ENCODE measurements at places on chromosomes 6 and 20.

DNA sequence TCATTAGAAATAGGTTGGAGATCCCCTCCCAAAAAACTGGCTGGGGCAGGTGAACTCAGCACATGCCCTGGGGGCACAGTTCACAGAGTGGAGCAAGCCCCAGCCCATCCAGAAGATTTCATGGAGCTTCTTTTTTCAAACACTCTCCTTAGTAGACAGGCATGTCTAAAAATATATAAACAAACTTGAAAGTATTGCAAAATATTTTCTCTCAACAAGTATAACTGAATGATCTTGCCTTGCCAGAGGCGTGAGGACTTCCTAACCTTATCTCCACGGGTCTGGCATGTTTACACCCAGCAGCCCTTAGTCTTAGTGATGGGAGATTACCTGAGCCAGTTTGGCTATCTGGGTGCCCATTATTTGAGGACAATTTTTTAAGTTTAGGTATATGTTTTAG, 107.1 kb downstream of the QRSL1 start:
- DNase-seq = no peak

- no peak for DNase-seq
Observed at GRCh38 chr20:62370807-62371587, 3.9 kb upstream of the LAMA5 start.

- no peak for DNase-seq
Observed at GRCh38 chr20:4070323-4071177, 55.2 kb upstream of the RNF24 start.

GRCh38 chr6:56520218-56520617, 122.5 kb downstream of the DST start:
- no peak for DNase-seq

GRCh38 chr6:34339432-34339831, 53.0 kb downstream of the NUDT3 start:
- DNase-seq = no peak

GRCh38 chr6:107353773-107354382, 105.5 kb downstream of the PDSS2 start:
- DNase-seq = no peak

- no peak for DNase-seq
Observed at GRCh38 chr20:19564261-19564660, 193.8 kb upstream of the RIN2 start.

DNA sequence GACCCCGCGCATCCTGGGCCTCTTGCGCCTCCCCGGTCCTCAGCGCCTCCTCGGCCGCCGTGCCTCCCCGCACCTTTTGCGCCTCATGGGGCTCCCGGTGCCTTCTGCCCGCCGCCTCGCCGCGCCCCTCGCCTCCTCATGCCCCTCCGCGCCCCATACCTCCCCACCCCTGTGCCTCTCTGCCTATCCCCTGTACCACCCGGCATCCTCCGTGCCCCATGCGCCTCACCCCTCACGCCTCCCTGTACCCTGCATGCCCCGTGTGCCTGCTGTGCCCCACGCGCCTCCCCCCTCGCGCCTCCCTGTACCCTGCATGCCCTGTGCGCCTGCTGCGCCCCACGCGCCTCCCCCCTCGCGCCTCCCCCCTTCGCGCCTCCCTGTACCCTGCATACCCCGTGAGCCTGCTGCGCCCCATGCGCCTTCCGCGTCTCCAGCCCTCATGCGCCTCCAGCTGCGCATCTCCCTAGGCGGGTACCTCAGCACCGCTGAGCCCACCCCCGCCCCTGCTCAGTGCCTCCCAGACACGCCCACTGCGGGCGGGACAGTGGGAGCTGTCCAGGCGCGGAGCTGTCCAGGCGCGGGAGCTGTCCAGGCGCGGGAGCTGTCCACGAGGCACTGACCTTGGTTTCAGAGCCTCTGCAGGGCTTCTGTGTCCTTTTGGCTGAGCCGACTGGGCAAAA, 37.1 kb downstream of the IGF2R start:
- peak; percentile 33 for DNase-seq

DNA sequence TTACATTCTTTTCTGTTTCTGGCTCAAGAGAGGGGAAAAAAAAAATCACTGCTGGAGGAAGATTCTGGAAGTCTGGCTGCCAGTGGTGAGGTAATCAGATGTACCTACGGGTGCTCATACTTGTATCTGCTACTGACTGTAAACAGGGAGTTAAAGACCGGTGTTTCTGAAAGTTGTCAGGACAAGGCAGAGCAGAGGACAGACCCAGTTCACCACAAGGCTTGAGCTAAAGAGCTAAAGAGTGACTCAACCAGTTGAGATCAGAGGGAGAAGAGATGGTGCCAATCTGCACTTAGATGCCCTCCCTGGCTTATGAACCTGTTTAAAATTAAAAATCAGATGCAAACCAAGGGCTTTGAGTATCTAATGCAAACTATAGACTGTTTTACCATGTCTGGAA, 55.4 kb downstream of the CEP162 start:
- DNase-seq = no peak

DNA sequence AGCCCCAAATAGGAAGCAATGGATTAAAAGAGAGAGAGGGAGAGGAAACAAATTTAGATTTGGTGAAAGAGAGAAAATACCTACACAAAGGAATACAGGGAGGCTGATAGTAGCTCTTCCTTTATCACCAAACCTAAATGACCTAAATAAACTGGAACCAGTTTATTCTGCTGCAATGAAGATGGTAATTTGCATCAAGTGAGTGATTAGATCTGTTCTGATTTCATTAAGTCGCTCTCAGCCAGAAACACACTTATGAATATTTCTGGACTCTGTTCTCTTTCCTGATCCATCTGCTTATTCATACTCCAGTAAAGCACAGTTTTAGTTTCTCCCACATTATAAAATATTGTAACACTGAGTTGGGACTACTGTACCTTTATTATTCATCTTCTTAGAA, 83.4 kb upstream of the BMP5 start:
- no peak for DNase-seq

GRCh38 chr6:85169189-85169588, 280.7 kb upstream of the NT5E start:
- no peak for DNase-seq

- peak; percentile 15 for DNase-seq
Observed at GRCh38 chr6:39452306-39453145, 130.0 kb upstream of the KCNK16 start.

DNA sequence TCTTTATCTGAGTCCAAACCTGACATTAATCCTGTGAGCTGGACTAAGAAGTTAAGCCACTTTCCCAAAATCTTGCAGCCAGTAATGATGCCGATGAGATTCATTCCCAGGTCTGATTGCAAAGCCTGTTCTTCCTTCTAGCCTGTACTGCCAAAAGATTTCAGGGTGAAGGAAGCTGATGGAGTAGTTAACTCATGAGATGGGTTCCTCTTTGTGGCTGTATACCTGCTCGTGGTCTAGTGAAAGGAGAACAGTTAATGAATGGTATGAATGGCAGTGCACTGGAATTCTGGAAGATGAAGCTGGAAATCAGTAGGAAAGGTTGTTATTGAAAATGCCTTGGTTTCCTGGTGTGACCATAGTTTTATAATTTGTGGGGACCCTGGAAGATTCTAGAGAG, 112.0 kb downstream of the FYN start:
- DNase-seq = no peak

DNA sequence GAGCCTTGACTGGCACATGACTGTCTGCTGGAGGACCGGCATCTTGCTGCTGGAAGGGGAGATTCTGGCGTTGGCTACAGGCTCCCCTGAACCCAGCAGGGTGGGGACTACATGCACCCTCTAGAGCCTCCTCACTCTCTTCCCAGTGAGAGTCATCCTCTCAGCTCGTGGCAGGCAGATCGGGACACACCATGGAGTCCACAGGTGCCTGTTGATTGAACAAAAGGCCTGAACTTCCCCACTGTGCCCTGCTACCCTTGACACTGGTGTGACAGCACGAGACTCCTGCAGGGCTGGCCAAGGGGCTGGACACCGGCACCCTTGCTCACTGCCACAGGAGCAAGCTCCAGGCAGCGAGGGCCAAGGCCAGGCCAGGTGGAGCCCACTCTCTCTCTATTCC, 8.2 kb downstream of the FRMD1 start:
- DNase-seq = no peak

GRCh38 chr20:44896583-44896982, 11.1 kb downstream of the YWHAB start:
- DNase-seq = peak; percentile 33

- DNase-seq = no peak
Observed at GRCh38 chr6:20866935-20867703, 332.9 kb downstream of the CDKAL1 start.

GRCh38 chr6:154458565-154459470, 51.7 kb downstream of the CNKSR3 start:
- no peak for DNase-seq

- no peak for DNase-seq
Observed at GRCh38 chr20:62742979-62743776, 34.5 kb downstream of the NTSR1 start.

DNA sequence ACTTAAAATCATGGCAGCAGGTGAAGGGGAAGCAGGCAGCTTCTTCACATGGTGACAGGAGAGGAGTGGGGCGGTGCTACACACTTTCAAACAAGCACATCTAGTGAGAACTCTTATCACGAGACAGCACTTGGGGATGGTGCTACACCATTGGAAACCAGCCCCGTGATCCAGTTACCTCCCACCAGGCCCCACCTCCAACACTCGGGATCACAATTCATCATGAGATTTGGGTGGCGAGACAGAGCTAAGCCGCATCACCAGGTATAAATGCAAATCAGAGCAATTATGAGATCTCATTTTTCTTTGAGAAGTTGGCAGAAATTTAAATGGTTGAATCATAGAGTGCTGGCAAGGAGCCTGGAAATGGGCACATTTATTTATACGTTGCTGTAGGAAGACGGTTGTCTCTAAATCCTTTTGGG, 31.4 kb downstream of the IGF2R start:
- peak; percentile 31 for DNase-seq

DNA sequence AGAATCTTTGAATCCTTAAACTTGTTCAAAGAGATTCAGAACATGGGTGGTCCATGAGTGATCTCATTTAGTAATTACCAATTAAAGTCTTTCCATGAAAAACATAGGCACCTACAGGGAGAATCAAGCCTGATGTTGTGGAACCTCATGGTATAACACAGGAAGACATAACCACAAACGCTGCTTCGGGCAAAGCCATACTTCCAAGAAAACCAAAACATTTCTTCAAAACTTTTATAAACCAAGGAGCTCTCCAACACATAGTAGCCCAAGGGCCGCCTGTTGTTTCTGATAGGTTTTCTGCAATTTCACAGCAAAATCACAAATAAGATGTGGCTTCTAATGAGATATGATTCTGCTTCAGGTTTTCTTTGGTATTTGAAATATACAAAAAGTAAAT, 2.5 kb downstream of the CHD6 start:
- DNase-seq = no peak

DNA sequence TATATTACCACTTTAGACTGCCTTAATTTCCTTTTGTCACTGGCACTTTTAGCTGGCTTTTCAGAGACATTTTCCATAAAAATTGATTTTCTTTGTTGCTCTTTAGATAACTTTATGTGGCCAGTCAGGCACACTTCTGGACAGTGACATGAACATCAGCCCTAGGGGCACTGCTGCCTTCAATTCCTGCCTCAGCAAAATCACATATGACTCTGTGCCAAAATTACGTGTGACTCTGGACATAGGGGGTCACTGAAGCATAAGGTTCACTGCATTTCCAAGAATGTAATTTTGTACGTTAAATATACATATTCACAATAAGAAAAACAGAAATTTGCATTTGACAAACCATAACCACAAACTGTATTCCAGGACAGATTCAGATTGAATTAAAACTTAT, 66.5 kb downstream of the ESF1 start:
- no peak for DNase-seq

DNA sequence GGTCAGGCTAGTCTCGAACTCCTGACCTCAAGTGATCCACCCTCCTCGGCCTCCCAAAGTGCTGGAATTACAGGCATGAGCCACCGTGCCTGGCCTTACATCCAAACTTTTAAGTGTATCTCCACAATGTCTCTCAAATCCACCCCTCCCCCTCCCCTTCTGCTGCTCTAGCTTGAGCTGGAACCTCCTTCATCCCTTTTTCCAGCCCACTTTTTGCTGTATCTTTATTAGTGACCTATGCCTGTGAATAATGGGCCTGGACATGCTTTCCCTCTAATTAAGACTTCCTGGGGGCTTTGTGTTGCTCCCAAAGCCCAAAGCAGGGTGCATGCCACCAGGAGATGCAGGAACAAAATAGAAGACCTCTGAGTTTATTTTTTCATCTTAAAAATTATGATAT, 26.1 kb downstream of the TNFAIP3 start:
- DNase-seq = no peak

DNA sequence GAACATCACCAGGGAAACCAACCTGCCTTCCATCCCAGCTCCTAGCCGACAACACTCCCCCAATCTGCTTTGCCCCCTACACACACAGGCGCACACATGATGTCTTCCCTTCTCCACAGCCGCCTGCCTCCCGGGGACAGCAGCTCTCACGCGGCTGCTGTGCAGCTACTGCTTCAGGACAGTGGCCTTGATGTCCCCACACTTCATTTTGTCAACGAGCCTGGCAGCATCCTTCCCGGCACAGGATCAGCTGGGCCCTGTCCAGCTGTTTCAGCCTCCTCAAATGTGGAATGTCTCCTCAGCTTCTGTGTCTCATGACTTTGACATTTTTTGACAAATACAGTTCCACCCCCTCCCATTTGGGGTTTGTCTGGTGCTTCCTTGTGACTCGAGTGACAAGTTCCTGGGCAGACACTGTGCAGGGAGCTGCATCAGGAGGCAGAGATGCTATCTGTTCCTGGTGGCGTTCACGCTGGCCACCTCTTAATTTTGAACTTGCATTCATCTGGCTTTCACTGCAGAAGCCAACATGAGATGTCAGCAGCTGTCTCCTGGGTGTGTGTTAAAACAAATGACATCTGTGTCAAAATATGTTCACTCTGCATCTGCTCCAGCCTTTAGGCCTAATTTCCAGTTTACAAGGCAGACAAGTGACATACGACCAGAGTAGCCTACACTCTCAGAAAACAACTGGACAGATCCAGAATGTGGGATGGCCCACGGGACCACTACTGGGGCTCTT, 57.2 kb downstream of the GINS1 start:
- no peak for DNase-seq

DNA sequence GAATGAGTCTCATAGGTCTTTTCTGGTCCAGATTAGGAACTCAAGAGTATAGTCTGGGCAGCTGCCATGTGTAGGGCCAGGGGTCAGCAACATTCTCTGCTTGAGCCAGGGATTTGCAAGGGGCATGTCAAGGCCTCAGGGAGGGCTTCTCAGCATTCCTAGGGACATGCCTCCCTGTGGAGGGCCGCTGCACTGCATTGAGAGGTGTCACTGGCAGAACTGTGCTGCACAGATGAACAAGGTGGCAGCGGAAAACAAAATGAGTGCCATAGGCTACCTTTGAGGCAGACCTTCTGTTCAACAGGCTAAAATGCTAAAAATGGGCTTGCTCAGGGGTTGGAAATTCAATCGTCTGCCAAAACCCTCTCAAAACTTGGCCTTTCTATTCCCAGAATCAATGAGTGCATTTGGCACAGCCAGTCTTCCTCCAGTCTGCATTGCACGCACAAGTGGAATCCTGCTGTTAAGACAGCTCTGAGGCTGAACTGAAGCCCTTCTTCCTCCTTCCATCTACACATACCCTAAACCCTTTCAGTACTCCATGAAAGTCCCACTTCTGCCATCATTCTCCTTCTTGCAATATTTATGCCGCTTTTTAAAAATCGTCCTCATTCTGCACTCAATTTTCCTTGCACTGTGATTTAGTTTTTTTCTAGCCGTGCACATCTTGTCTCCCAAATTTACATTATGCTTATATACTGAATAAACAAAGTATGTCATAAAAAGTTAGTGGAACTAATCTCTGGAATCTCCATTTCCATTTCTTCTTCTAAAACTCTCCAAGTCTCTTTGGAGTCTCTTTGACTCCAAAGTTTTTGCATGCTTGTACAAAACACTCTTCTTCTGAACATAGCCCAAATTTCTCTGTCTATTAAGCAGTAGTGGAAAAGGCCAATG, 51.7 kb downstream of the SLC26A8 start:
- peak; percentile 4 for DNase-seq

All from fibroblast of gingiva (primary cell).